HuH-7 (cell line): ENCODE measurements at places on chromosomes 16 and 17.
A peak's percentile ranks its signal among the peaks of the same experiment; 100 is the strongest.

- DNase-seq: no peak
Observed at GRCh38 chr17:72249441-72249840, 128.6 kb downstream of the SOX9 start.

- DNase-seq: peak; percentile 58
Observed at GRCh38 chr17:2369551-2370210, 31.2 kb downstream of the MNT start.

DNA sequence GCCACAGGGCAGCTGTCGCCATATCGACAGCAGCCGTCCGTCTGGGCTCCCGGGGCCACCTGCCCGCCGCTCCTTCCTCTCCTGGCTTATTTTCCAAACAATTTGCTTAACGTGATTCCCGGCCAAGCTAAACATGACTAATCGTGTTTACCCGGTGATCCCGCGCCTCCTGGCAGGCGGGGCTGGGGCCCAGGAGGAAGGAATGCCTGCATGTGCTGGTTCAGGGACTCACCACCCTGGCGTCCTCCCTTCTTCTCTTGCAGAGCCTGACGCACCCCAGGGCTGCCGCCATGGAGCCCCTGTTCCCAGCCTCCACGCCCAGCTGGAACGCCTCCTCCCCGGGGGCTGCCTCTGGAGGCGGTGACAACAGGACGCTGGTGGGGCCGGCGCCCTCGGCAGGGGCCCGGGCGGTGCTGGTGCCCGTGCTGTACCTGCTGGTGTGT, 6.1 kb downstream of the SSTR5 start:
- peak; percentile 60 for DNase-seq

GRCh38 chr17:35404360-35404759, 27.9 kb downstream of the SLFN12 start:
- DNase-seq: peak; percentile 51

GRCh38 chr16:85221771-85222154, 109.5 kb upstream of the CIBAR2 start:
- DNase-seq: no peak

GRCh38 chr17:4436846-4437245, 3.1 kb downstream of the SPNS3 start:
- no peak for DNase-seq

DNA sequence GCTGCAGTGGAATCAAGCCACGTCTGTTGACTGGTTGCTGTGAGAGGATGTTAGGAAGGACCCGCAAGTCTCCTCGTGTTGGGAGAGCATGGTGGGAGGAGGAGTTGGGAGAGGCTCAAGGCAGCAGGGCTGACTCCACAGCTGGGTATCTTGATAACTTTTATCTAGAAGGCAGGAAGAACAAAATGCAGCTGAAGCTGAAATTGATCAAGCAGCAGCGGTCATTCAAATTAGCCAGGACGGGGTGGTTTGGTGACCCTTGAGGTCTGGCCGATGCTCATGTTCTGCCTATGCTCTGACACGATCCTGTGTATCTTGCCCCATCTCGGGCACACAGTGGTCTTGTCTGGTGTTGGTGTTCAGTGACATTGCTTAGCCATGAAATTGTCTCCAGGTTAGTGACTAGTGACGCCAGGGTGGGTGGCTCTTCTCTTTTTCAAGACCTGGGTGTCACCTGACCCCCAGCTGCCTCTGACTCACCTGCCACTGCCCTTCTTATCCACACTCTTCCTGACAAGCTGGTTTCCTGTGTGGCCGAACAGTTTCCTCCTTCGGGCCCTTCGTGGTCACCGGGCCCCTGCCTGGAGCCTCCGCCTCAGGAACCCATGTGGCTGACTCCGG, 19.1 kb downstream of the NPTX1 start:
- no peak for DNase-seq

- DNase-seq: no peak
Observed at GRCh38 chr17:7465597-7466275, 13.7 kb downstream of the ZBTB4 start.

GRCh38 chr16:9159839-9160550, 68.6 kb downstream of the HAPSTR1 start:
- DNase-seq: peak; percentile 76

DNA sequence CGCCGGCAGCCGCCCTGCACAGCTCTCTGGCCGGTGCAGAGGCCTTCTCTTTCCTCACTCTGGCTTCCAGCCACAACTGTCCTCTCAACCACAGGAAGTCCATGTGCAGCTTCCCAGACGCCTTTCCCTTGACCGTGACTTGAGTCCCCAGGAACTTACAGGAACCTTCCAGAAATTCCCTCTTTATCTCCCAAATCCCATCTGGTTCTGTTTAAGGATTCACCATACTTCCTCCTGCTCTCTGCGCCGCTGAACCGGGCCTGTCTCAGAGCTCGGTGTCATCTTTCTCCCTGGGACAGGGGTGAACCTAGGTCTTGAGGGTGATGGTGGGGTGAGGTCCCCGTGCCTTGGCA, 65.2 kb upstream of the ZNF469 start:
- no peak for DNase-seq

DNA sequence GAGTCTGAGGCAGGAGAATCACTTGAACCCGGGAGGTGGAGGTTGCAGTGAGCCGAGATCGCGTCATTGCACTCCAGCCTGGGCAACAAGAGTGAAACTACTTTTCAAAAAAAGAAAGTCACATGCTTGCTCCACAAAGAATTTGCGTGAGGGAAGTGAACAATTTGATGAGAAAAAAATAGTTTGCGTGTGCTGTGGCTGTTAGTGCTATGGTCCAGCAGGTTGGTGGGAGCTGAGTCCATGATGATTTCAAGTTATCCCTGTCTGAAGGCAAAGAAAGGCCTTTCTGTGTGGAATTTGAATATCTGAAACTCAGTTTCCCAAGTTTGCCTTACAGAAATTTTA, 21.0 kb downstream of the PRCD start:
- no peak for DNase-seq

- no peak for DNase-seq
Observed at GRCh38 chr16:50735629-50736122, 6.2 kb upstream of the CYLD start.
